ENCODE measurements at places on chromosomes 5 and 9.

- DNase-seq: no peak
These were observed 76.8 kb downstream of the PTPN3 start for GRCh38 chr9:109421026-109421970.

GRCh38 chr5:157175071-157175612, 5.5 kb upstream of the ITK start:
- peak; percentile 61 for DNase-seq

- no peak for DNase-seq
These were observed 1909.4 kb upstream of the WWC1 start for GRCh38 chr5:166382031-166382430.

- DNase-seq: peak; percentile 7
These were observed 52.5 kb upstream of the ZBTB43 start for GRCh38 chr9:126752376-126752775.

- DNase-seq: peak; percentile 32
These were observed 27.6 kb downstream of the TLX3 start for GRCh38 chr5:171336521-171337209.

DNA sequence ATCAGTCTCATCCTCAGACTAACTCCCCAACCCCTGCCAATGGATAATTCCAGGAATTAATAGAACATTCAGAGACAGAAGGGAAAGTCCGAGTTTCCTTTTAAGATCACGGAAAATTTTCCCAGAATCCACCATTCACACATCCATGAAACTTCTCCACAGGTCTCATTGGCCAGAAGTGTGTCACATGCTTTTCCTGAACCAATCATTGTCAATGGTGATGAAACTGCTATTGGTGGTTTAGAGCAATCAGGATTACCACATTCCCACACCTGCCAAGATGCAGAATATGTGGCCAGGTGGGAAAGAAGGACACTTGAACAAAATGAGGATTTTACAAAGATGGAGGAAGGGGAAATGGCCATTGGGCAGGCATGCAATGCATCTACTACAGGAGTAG, 29.3 kb upstream of the SNX2 start:
- DNase-seq: no peak

DNA sequence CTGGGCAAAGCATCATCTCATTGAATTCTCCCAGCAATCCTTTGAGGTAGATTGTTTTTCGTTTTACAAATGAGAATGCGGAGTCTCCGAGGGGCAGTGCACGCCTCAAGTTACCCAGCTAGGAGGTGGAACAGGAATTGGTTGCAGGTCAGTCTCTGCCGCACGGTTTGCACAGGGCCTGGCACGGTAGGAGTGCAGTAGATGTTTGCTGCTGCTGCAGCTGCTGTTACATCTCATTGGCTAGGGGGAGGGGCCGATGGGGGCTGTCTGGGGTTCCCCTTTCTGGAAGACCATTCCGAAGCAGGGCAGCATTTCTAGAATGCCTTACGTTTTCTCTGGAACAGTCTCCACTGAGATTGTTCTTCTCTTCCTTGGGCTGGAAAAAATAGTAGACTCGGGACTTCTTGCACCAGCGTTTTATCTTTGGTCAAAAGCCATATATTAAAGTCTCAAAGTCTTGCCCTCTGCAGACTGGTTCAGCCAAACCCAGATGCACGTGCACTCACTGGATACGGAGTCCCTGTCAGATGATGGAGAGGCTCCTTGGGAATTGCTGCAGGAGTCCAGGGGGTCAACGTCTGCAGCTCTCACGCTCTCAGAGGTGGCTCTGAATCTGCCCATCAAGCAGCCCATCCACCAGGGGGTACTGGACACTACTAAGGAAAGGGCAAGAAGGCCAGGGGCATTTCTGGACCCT, 1.2 kb downstream of the USP20 start:
- peak; percentile 58 for DNase-seq

GRCh38 chr5:165858118-165858517, 2352.7 kb downstream of the MAT2B start:
- DNase-seq: no peak
